ENCODE measurements at places on chromosomes 5 and 9.

GRCh38 chr9:35470894-35471293, 19.0 kb upstream of the RUSC2 start:
- no peak for DNase-seq

GRCh38 chr9:106350777-106351176, 512.2 kb upstream of the ZNF462 start:
- DNase-seq: no peak

GRCh38 chr5:14676320-14676719, 11.8 kb downstream of the OTULIN start:
- no peak for DNase-seq

- DNase-seq: no peak
Observed at GRCh38 chr5:127705120-127705892, 2.1 kb downstream of the CCDC192 start.

- no peak for DNase-seq
Observed at GRCh38 chr9:34171753-34172535, 6.9 kb upstream of the UBAP1 start.

GRCh38 chr9:31588006-31588405, 796.4 kb upstream of the ACO1 start:
- DNase-seq: no peak

DNA sequence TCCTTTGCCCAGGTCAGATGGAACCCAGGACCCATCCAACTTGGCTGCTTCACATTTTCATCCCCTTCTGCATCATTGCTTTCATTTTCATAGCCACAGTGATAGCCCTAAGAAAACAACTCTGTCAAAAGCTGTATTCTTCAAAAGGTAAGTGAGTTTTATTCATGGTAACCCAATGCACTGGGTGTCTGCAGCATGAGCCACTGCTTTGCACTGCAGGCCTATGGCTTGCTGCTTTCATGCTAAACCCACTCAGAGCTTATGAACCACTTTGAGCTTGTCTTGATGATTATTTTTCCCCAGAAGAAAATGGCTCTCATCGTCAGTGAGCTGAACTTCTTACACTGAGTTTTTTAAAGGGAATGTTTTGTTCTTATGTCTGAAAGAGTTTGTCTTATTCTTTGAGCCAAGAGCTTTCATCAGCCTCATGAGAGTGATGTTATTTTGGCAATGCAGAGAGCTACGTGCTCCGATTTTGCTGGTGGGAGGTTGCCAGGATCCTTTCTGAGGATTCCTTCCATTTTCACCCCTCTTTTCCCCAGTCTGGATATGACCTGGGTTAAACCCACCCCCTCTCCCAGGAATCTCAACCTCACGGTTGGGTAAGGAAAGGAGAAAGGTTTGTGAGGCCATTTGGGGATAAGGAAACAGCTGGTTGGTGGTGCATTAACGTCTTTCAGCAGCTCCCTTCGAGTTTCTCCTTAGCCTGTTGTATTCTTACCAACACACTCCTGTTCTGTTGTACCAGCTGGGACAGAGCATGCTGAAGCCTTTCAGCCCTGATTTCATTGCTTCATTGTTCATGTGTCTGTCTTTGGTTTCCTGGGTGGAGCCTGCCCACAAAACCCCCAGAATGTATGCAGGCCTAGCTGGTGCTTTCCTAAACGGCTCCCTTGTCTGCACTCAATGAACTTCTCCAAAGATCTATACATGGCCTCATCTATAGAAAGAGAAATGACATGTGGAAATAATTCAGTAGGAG, 47.6 kb downstream of the PDCD1LG2 start:
- no peak for DNase-seq

DNA sequence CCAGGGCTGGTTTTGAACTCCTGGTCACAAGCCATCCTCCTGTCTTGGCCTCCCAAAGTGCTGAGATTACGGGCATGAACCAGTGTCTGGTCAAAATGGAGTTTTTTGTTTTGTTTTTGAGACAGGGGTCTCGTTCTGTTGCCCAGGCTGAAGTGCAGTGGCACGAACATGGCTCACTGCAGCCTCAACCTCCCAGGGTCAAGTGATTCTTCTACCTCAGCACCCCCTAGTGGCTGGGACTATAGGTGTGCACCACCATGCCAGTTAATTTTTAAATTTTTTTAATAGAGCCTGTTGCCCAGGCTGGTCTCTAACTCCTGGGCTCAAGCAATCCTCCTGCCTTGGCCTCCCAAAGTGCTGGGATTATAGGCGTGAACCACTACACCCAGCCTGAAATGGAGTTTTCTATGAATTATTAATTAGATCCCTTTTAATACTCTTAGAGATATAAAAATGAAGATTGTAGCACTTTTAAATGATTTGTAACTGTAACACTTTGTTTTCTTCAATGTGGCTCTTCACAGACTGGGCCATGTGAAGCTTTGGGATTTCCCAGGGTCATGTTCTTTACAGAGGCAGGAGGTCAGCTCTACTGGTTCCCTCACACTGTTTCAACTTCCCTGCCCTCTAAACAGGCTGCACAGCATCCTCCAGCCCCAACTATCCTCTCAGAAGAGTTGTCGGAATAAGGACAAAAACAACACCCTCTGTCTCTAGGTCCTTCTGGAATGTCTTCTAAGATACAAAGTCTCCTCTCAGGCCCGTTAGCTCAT, 32.7 kb upstream of the SPARC start:
- DNase-seq: no peak

DNA sequence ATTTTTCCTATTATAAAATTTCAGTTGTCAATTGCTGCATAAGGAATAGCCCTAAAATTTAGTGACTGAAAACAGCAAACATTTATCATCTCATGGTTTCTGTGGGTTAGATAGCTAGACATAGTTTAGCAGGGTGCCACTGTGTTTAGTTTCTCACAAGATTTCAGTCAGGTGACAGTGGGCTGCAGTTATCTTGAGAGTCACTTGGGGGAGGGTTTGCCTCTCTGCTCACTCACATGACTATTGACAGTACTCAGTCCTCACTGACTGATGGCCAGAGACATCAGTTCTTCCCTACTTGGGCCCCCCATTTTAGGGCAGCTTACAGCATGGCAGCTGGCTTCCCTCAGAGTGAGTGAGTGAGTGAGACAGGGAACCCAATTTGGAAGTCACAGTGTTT, 42.0 kb downstream of the PBX3 start:
- DNase-seq: no peak

- no peak for DNase-seq
Observed at GRCh38 chr5:96278981-96279380, 154.1 kb downstream of the PCSK1 start.

DNA sequence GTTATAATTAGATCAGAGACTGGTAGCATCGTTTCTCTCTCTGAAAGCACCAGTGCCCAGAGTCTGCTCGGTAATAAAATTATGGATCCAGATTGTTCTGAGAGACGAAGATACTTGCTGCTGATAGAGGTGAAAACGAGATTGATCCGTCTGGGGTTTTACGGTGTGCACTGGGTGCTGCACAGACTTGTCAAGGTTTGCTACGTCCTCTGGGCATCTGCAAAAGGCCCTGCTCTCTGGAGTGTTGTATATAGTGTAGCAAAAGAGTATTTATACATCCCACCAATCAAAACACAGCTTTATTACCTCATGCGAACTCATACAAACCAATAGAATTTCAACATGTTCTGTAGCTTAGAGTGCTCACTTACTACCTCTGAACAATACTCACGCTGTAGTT, 219.3 kb downstream of the PBX3 start:
- DNase-seq: no peak

DNA sequence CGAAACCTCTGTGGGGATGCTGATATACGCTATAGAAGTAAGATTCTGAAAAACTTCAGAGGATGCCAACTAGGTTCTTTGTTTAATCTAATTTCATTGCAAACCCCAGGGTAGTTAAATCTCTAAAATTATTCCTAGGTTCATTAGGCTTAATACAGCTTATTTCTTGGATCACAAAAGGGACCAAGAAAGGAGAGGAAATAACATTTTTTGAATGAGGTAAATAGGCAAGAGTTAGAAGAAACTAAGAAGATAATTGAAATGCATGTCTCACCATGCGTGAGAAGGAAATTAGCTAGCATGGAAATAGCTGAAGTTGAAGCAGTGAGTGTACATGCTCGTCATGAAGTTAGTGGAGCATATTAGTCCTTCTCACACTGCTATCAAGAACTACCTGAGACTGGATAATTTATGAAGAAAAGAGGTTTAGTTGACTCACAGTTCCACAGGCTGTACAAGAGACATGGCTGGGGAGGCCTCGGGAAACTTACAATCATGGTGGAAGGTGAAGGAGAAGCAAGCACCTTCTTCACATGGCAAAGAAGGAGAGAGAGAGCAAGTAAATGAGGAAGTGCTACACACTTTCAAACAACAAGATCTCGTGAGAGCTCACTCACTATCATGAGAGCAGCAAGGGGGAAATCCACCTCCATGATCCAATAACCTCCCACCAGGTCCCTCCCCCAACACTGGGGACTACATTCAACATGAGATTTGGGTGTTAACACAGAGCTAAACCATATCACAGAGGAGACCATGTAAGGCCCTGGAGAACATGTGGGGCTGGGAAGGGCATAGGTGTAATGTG, 125.1 kb upstream of the OSMR start:
- DNase-seq: no peak

DNA sequence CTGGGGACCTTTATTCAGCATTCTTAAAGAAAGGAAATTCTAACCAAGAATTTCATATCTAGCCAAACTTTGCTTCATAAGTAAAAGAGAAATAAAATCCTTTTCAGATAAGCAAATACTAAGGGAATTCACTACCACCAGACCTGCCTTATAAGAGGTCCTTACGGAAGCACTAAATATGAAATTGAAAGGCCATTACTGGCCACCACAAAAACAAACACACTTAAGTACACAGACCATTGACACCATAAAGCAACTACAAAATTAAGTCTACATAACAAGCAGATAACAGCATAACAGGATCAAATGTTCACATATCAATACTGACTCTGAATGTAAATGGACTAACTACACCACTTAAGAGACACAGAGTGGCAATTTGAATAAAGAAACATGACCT, 361.4 kb upstream of the POU5F2 start:
- no peak for DNase-seq

DNA sequence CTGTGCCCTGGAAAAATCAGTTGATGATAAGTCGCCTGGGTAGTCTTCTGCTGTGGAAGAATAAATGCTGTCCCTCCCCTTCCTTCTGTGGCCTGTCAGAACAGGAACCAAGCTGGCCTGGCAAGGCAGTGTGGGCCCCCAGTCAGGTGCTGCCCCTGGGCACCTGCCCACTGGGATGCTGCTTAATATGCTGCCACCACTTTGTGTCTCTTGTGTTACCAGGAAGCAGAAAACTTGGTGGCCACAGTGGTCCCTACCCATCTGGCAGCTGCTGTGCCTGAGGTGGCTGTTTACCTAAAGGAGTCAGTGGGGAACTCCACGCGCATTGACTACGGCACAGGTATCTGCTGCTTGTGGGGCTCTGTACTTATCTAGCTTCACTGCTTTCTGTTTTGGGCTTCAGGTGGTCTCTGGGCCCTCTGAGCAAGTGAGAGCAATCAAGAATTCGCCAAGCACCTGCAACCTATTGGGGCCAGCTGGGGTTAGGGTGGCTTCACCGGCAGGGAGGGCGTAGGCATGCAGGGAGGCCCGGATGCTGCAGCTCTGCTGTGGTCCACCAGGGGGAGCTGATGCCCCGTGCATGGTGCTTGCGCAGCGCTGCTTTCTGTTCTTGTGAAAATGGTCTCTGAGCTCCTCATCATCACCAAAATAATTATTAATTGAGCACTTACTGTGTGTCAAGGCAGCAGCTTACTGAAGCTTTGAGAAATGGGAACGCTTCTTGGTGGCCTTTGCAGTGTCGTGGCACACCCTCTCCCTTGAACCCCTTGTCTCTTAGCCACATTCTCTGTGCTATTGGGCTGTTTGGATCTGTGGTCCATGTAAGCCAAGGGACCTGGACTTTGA, 20.3 kb downstream of the PTPA start:
- peak; percentile 89 for DNase-seq

DNA sequence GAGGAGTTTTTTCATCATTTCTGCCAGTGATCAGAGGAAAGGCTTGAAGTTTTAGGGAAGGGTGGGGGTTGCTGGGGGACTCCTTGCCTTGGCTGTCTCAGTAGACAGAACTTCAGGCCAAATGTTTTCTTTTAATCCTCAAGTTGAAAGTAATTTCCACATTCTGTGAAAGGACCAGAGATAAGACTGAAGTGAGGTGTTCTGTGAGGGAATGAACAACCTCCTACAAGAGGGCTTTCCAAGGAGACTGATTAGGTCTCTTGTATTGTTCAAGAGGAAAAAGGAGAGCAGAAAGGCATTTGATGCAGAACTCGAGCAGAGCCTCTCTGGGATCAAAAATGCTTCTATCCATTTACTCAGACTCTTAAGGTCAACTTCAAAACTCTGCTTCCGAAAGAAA, 282.1 kb upstream of the ATP10B start:
- no peak for DNase-seq

- DNase-seq: no peak
Observed at GRCh38 chr5:935510-936084, 42.9 kb downstream of the TRIP13 start.

- DNase-seq: no peak
Observed at GRCh38 chr5:74282490-74282889, 358.0 kb downstream of the ENC1 start.

- no peak for DNase-seq
Observed at GRCh38 chr5:144281784-144282183, 111.1 kb downstream of the KCTD16 start.

DNA sequence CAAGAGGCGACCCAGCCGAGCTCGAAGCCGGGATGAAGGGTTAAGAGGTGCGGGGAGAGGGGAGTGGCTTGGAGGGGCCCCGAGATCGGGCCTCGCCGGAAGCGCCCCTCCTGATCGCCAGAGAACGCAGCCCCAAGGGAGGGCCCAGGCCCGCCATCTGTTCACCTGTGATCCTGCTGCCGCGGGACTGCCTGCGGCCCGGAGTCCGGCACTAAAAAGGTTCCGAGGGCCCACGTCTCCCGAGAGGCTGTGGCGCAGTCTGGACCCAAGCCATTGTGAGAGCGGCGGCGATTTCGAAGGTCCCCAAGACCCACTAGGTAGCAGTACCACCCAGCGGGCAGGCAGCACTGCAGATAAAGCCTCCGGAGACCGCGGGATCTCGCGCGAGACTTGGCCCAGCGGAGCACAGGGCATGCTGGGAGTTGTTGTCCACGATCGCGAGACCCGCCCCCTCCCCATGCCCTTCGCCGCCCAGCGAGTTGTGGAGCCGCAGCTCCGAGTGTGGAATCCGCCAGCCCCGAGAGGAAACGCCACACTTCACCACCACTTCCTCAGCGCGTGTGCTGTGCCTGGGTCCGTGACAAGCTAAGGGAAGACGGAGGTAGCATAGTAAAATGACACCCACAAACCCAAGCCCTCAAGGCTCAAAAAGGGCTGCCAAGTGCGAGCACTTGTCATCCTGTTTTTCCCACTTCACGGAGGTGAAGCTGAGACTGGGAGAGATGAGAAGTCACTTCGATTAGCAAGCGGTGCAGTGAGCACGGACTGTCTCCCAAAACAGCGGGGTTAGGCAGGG, at the start of gene KIAA1191:
Gene KIAA1191, minus strand, starts transcription at position 328 of the 796 bp plus-strand sequence. CDS start 2,256 bp downstream, outside the sequence.
- peak; percentile 93 for DNase-seq

- no peak for DNase-seq
Observed at GRCh38 chr5:157747766-157748700, 4.5 kb downstream of the LSM11 start.

DNA sequence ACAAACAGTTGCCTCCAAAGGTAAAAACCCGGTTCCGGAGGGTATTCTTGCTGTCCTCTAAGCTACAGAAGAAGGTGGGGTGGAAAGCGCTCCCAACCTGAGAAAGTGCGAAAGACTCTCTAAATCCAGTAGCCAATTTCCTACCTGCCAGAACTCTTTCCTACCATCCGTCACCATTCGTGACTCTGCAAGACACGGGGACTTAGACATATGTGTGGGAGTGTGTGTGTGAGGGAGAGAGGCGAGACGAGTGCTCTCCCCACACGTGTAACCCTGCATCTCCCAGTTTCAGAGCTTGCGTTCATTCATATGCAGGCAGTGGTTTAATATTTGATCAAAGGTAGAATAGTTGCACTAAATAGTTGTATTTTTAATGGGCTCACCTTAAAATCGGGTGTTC, 473 bp upstream of the GABRA1 start:
- DNase-seq: no peak
